ENCODE measurements at places on chromosomes 16 and 17. TPM values are rescaled to one million over a fixed set of nuclear protein-coding genes. Genes with fewer than 3 reads are reported as not detected.

RNF157 gene
- 2.2 TPM for total RNA-seq

PPY gene
- total RNA-seq: not detected

ARL17A gene
- total RNA-seq: 18.7 TPM

SHISA9 gene
- total RNA-seq: 0.46 TPM

RSKR gene
- 14.3 TPM for total RNA-seq

GRCh38 chr17:41769985-41770384, 16.5 kb downstream of the JUP start:
- DNase-seq: no peak
- no peaks in the 10 kb centered on the region for H3K27me3 ChIP-seq
- H3K27ac ChIP-seq: no peak overlapping the region
- peaks cover 3% of the 10 kb centered on the region for H3K4me1 ChIP-seq

DNA sequence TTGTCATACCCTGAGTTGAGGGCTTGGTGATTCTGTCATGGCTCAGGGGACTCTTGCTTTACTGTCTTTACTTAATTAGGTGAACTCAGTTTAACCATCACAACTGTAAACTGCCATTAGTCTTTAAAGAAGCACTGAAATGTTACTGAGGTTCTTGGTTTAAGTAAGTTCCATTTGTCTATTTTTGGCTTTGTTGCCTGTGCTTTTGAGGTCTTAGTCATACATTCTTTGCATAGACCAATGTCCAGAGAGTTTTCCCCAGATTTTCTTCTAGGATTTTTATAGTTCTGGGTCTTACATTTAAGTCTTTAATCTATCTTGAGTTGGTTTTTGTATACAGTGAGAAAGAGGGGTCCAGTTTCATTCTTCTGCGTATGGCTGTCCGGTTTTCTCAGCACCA, 137.5 kb downstream of the SOCS1 start:
- no peak overlapping the region for H3K27ac ChIP-seq
- no peak overlapping the region for H3K4me3 ChIP-seq
- H3K4me1 ChIP-seq: no peaks in the 10 kb centered on the region
- no peak for DNase-seq
- H3K27me3 ChIP-seq: no peaks in the 10 kb centered on the region

DNA sequence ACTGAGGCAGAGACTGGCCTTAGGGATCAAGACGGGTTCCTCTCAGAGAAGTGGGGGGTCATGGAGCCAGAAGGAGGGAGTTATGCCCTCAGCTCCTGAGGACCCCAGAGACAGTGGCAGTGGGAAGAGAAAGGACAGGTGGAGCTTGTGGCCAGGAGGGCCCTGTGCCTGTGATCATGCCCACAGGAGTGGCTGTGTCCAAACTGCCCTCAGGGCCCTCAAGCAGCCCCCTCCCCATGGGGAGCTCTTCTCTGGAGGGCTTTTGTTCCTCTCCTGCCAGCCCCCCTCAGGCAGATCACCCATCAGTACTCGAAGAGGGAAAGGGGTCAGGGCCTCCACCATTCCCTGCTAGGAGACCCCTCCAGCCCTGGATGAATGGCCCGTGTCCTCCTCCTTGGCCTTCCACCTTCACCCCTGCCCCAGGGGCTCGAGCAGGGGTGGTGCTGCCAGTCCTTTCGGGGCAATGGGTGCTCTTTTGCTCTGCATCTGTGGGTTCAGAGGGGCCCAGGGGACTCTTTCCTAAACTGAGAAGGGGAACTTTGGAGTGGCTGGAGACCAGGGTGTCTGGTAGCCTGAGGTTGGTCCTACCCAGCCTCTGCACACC, 52.7 kb downstream of the BEAN1 start:
- no peak overlapping the region for H3K4me3 ChIP-seq
- H3K27me3 ChIP-seq: no peaks in the 10 kb centered on the region
- H3K27ac ChIP-seq: no peak overlapping the region
- H3K4me1 ChIP-seq: no peaks in the 10 kb centered on the region
- H3K36me3 ChIP-seq: no peaks in the 10 kb centered on the region

DNA sequence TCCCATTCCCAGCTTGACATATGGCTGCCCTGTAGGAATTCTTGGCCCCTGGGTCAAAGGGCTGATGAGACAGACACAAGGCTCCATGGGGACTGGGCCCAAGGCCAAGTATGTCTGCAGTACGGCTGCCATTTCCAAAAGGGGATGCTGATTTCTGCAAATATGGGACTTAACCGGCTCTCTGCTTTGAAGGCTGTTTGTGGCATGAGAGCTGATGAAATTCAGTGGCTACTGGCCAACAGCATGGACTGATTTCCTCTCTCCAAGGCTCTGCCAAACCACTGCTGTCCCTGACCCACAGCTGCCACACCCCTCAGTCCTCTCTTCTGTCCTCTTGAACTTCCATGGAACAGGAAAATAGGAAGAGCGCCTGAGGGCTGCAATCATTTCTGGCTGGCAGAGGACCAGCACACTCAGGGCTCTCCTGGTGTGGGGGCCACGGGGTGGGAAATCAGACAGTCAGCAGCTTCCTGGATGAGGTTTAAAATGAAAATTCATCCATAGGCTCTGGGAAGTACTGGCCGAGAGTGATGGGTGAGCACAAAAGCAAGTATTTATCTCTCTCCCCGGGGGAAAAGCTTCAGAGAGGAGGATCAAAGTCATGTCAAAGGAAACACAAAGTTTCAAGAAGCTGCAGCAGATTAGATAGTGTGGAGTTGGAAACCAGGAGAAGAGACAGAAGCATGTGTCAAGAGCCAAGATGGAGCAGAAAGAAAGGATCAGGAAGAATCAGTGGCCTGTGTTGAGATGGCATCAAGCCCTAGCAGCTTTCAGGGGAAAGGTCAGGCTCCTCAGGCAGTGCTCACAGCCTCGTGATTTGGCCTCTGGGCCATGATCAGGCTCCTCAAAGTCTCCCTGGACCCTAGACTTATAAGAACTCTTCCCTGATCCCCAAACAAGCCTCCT, 64.1 kb upstream of the SREBF1 start:
- no peaks in the 10 kb centered on the region for H3K27me3 ChIP-seq
- H3K4me1 ChIP-seq: peaks cover 20% of the 10 kb centered on the region
- DNase-seq: peak; percentile 98
- H3K4me3 ChIP-seq: no peak overlapping the region

DNA sequence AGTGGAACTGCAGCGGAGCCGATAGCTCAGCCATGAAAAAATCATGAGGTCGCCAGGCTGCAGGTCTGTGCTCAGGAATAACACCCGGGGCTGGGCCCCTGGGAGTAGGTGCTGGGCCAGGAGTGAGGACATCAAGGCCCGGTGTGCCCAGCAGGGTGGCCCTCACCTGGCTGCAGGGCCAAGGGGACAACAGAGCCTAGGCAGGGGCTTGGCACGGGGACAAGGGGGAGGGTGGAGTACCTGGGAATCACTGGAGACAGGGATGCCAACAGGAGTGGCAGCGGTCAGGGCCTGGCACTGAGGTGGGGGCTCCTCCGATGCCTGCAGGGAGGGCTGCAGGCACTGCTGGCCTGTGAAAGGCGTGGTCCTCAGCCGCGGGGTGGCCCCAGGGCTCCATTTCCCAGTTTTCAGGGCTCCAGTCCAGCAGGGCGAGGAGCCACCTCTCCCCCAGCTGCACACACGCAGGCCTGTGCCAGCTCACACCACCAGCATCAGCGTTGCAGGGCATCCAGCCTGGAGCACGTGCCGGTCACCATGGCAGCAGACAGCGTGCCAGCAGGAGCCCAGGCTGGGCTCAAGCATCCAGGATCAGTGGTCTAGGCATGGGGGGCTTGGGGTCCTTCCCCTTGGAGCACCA, 4.7 kb upstream of the FSCN2 start:
- no peak overlapping the region for H3K27ac ChIP-seq
- H3K36me3 ChIP-seq: no peaks in the 10 kb centered on the region
- DNase-seq: no peak
- no peaks in the 10 kb centered on the region for H3K27me3 ChIP-seq
- no peak overlapping the region for H3K4me3 ChIP-seq
- peaks cover 31% of the 10 kb centered on the region for H3K4me1 ChIP-seq

DNA sequence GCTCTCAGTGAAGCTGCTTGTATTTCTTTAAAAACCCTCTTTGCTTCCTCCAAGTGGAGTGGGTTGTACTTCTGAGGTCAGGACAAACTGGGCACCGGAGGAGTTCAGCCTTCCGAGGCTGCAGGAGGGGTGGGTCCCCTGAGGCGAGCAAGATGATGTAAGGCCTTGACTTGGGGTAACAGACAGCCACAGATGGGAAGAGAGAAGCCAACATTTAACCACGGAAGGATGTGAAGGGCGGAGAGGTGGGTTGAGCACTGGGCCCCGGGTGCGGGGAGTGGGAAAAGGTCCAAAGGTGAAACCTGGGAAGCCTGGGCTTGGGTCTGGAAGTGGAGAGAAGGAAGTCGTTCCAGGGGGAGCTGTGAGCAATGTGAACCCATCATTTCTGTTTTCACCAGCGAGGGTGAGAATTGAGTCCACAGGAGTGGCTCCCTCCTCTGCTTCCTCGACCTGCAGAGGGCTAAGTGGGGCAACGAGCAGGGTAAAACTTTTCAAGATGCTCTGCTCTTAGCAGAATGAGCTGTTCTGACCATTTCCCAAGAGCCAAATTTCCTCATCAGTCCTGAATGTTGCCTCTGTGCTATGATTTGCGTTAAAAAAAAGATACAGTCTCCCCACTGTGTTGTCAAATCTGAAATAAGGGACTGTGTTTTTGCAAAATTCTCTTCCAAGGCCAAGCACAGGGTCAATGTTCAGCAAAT, 137.7 kb upstream of the CRHR1 start:
- H3K27ac ChIP-seq: no peak overlapping the region
- no peak overlapping the region for H3K4me3 ChIP-seq
- H3K4me1 ChIP-seq: no peaks in the 10 kb centered on the region
- no peaks in the 10 kb centered on the region for H3K36me3 ChIP-seq
- peaks cover under 1% of the 10 kb centered on the region for H3K27me3 ChIP-seq

DNA sequence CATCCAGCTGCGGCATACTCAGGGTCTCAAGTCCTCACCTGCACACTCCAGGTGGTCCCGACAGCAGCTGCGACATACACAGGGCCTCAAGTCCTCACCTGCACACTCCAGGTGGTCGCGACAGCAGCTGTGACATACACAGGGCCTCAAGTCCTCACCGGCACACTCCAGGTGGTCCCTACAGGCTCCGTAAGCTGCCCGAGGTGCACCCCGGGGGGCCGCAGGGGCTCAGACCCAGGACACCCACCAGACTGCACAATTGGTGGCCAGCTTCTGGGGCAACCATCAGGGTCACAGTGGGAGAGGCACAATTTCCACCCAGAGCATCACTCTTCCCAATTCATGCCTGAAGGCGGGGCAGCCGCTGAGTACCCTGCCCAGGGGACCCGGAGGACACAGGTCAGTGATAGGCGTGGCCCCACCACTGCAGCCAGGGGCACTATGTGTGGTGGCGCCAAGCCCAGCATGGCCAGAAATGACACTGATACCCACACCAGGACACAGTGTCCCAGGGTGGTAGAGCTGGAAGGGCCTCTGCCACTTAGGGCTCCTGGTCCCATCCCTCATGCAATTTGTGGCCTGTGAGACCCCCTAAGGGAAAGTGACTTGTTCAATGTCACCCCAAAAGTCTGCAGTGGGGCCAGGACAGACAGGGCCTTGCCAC, 57.5 kb upstream of the ZNF469 start:
- H3K27ac ChIP-seq: no peak overlapping the region
- H3K4me3 ChIP-seq: no peak overlapping the region
- DNase-seq: no peak
- no peaks in the 10 kb centered on the region for H3K4me1 ChIP-seq
- no peaks in the 10 kb centered on the region for H3K36me3 ChIP-seq

DNA sequence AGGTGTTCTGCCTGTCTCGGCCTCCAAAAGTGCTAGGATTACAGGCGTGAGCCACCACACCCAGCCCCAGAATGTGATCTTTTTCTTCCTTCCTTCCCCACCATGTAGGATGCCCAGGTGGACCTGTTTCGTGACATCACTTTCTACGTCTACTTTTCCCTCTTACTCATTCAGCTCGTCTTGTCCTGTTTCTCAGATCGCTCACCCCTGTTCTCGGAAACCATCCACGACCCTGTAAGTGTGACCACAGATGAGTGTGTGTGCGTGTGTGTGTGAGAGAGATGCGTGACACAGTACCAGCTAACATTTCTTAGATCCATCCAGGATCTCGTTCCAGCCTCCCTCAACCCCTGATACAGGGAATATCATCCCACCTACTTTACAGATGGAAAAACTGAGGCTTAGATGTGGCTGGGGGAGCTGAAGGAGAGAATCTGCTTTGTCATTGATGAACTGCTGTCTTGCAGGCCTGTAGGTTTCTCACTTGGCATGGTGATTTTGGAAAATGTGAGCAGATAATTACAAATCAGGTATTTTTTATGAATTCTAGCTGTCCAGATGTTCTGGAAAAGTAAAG, 67.1 kb downstream of the ABCC1 start:
- no peaks in the 10 kb centered on the region for H3K27me3 ChIP-seq
- H3K36me3 ChIP-seq: peaks cover 12% of the 10 kb centered on the region
- no peaks in the 10 kb centered on the region for H3K4me1 ChIP-seq
- no peak for DNase-seq

- no peak overlapping the region for H3K4me3 ChIP-seq
- no peak overlapping the region for H3K27ac ChIP-seq
- DNase-seq: no peak
- H3K27me3 ChIP-seq: peaks cover 4% of the 10 kb centered on the region
Measured at GRCh38 chr17:45233423-45233924, 11.8 kb downstream of the FMNL1 start.

DNA sequence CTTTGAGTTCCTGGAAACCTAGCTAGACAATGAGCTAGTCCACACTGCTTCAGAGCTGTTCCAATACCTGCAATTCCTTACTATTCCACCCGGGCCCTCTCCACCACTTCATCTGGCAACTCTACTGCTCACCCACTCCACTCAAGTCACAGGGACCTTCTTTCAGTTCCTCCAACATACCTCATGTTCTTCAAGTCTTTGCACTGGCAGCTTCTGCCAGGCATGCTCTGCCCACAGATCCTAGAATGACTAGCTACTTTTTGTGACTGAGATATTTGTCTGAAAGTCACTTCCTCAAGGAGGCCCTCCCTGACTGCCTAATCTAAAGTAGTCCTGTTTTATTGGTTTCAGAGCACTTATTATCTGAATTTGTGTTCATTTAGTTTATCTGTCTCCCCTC, 86.4 kb downstream of the TEX14 start:
- H3K4me1 ChIP-seq: no peaks in the 10 kb centered on the region
- no peaks in the 10 kb centered on the region for H3K27me3 ChIP-seq
- no peak overlapping the region for H3K4me3 ChIP-seq
- no peak overlapping the region for H3K27ac ChIP-seq

- no peak overlapping the region for H3K27ac ChIP-seq
- H3K27me3 ChIP-seq: no peaks in the 10 kb centered on the region
- no peak overlapping the region for H3K4me3 ChIP-seq
- H3K4me1 ChIP-seq: no peaks in the 10 kb centered on the region
- DNase-seq: peak; percentile 41
Measured at GRCh38 chr17:16915752-16916556, 56.0 kb downstream of the TNFRSF13B start.

DNA sequence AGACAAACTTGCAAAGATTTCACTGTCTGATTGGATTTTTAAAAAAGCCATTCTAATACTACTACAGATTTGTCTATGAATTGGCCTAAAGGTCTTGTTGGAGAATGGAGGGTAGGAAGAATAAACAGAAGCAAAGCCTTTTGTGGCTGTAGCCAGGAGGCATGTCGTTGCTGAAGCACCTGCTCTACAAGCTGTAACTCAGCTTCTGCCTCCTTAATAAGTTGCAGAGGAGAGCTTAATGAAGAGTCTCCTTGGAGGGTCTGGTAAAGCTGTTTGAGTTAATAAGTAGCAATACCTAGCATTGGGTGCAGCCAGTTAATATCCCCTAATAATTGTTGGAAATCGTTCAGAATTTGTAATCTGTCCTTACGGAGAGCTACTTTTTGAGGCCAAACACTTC, 10.0 kb upstream of the ZNF689 start:
- no peak overlapping the region for H3K4me3 ChIP-seq
- H3K36me3 ChIP-seq: no peaks in the 10 kb centered on the region
- H3K27ac ChIP-seq: no peak overlapping the region
- no peak for DNase-seq
- H3K27me3 ChIP-seq: no peaks in the 10 kb centered on the region
- H3K4me1 ChIP-seq: peaks cover 22% of the 10 kb centered on the region
